ENCODE measurements at places on chromosomes 12 and 14.

DNA sequence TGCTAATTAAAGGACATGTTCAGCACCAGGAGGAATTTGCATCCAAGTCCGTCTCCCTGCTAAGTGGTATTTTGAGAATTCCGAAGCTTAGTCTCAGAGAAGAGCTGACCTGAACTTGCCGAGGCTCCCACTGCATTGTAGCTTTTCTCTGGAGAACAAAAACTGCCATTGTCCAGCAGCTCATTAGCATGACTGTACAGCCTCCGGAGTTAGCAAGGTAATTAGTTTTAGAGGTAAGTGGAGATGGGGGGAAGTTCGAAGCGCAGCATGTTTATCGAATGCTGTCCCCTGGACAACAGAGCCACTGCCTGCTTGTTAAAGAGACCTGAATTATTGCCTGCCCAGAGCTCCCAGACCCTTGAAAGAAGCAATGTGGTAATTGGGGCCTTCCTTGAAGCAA lies 160.3 kb upstream of the PELI2 start:
- DNase-seq = no peak

DNA sequence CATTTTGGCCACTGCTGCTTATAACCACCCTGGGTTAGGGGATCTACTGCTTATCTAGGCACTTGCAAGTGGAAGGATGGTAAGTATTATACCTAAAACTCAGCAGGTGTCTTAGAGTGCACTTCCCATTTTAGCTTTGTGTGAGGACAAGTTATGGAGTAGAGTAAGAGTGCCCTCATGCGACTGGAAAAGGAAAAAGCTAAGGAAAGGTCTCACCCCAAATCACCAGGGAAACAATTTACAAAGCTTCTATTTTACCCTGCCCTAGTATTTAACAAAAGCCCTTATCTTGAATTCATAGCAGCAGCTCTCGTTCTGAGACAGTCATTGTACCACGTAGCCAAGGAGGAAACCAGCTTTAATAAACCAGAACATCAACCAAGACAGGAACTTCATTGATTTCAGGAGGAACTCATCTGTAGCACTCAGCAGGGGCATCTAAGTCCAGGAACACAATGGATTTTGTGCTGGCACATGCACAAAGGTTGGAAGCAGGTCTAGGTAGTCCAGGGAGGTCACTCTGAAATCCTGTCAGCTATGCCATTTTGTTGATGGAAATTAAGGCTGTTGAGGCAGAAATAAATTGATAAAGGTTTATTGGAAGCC lies 2.9 kb downstream of the RDH12 start:
- peak; percentile 7 for DNase-seq

GRCh38 chr12:115466076-115466475 lies 782.1 kb upstream of the TBX3 start:
- no peak for DNase-seq

- DNase-seq = no peak
Measured at GRCh38 chr14:42673963-42674362, 1067.3 kb downstream of the LRFN5 start.

DNA sequence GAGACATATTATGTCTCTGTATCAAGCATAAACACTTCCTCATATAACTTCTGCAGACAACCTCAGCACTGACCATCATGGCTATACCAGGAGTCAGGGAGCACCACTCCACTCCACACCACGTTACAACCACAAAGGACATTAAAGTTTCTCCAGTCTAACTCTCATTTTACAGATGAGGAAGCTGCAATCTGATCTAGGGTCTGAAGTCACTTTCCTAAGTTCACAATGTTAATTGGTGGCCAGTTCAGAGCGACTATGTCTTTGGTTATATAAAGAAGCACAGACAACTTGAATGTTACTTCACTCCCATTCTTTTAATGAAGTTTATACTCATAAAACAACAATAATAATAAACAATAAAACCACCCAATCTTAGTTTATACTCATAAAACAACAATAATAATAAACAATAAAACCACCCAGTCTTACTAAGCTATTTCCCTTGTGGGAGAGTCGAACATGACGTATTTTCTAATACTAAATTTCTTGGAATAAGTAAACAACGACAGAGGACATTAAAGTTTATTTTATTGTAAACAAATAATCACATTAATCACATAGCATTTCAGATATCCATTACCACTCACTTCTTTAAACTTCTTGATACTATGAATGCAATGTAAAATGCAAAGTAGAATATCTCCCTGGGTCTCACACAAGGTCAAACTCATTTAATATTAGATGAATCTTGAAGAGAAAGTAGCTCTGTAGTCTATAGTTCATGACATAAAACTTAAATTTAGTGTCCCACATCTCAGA lies 72.4 kb upstream of the SSTR1 start:
- no peak for DNase-seq

GRCh38 chr14:86462193-86462753 lies 932.3 kb downstream of the FLRT2 start:
- no peak for DNase-seq

DNA sequence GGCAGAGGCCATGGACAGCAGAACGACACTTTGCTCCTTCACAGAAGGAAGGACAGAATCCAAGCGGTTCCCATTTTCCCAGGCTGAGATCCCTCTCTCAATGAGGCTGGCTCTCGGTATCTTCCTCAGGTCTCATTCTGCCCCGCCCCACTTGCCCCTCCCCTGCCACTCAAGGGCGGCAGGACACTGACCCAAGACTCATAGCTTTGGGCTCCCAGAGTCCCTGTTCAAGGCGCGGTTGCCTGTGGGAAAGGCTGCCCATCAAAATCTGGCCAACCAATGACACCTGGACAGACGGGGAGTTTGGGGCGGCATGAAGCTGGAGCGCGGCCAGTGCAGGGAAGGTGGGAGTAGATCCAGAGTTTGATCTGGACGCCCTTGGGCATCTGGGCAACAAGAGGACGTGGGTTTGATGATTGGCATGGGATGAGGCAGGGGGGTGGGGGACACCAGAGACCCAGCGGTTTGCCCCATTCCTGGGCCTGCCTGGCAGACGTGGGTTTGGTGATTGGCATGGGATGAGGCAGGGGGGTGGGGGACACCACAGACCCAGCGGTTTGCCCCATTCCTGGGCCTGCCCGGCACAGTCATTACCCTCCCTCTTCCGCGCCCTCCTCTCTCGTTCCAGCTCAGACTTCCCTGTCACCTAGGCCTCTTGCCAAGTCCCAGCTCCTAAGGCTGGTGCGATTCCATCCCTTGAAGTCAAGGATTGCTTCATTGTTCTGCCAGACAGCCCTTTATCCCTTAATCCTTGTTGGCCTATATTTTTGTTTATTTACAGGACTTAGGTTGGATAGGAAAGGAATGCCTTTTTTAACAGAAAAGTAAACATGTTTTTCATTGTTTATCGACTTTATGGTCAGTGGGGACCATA lies 92.1 kb downstream of the NINJ2 start:
- no peak for DNase-seq

DNA sequence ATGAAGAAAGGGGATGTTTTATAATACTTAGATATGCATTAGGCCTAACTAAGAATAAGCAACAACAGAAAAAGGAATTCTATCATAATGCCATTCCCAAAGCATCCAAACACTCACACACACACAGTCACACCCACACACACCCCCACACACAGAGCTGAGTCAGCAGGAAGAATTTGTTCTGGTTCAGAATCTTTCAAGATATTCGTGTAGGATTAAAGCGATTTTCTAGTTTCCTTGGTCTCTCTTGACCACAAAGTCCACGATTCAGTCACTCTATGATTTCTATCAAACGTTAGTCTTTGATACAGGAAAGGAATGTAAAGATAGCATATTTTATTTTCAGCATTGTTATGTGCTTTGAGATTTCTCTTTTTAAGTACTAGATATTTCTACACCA lies 382.6 kb upstream of the DCN start:
- peak; percentile 11 for DNase-seq

DNA sequence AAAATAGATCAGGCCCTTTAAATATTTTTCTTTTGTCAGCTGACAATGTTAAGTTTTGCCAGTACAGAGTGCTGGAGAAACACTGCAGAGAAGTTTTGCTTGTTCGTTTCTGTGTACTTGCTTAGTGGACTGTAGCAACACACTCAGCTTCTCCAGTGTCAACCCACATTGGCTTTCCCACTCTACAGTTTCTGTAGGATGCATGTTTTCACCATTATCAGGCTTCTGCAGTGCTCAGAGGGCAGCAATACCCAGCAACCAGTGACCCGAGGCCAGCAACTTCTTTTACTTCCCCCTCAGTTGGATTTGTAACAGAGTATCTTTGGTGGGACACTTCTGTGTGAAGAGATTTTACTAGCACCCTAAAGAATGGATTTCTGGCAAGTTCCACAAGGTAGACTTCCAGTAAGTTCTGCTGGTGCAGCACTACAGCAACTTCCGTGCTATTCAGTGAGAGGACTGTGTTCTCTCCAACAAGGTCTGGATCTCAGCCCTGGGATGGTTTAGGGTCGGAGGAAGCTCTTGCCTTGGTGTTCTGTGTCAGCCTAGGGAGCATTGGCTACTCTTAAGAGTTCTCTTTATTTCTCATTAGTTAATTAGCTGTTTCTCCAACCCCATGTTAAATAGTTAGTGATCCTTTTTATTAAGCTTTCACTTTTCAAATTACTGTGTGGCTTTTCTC lies 70.4 kb downstream of the FUT8 start:
- no peak for DNase-seq

DNA sequence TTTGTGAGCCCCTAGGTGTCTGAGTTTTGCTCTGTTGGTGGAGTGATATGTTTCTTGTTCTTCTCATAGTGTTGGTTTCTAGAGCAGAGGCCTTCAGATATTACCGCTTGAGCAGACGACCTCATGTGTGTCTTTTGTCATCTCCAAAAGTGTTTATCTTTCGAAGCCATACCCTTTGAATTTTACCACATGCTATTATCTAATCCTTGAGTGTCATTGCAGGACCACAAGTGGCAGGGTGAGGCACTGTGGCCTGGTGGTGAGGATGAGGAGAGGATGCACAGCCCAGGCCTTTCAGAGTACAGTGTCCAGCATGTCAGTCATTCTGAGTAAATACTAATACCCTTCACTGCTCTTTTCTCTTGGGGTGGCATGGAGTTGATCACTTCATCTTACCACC lies 57.2 kb upstream of the CISTR start:
- no peak for DNase-seq

- no peak for DNase-seq
Measured at GRCh38 chr12:29763301-29763683, 20.4 kb downstream of the TMTC1 start.

GRCh38 chr14:85531141-85531586 lies 1.2 kb downstream of the FLRT2 start:
- no peak for DNase-seq

GRCh38 chr12:83462419-83462818 lies 775.7 kb downstream of the TMTC2 start:
- DNase-seq = no peak

DNA sequence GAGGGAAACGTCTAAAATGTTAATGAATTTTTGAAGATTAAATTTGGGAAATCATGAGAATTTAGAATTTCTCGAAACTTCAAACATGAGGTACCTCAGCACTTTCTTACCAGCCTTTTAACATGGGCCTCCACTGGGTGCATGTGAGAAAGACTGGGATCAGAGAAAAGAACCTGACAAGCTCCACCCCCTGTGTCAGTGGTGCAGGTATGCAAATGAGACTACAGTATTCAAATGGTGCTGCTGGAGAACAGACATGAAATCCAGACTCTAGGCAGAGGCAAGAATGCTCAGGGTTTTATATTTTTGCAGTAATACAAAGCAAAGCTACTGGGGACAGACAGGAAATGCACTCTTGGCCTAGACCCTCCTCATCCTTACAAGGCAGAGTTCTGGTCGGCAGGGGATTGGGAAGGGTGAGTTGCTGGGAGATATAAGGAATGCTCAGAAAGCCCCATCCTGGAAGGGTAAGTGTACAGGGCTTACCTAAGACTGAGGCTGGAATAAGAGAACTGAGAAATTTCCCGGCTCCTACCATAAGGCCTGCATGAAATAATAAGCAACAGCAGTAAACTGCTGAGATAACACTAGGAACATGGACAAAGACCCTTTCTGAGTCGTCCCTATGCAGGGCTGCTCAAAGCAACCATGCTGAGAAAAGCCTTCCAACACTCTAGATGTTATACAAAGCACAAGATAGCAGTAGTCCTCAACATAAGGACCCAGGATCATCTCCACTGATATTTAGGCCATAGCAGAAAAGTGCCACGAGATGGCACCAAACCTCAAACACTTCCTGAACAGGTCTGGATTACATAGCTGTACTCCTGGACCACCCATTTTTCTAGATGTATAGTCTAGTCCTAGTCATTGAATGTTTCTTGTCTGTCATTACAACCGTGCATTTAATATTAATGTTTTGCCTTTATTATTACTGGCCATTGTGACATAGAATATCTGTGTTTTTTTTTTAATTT lies 260.8 kb downstream of the RASSF9 start:
- DNase-seq = no peak

DNA sequence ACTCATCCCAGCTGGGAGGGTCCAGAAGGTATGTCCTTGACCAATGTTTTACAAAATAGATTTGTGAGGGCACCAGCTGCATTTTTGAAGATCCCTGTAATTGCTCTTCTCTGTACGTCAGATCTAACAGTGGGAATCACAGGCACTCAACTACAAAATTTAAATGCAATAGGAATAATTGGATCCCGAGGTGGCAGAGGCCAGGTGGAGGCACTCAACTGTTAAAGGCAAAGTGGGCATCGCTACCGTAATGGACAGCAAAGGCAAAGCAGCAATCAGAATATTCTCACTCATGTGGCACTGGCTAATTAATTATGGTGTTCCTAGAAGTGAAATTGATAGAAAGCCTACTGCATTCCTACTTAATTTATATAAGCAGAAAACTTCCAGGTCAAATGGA lies 27.9 kb upstream of the PSMC1 start:
- no peak for DNase-seq

DNA sequence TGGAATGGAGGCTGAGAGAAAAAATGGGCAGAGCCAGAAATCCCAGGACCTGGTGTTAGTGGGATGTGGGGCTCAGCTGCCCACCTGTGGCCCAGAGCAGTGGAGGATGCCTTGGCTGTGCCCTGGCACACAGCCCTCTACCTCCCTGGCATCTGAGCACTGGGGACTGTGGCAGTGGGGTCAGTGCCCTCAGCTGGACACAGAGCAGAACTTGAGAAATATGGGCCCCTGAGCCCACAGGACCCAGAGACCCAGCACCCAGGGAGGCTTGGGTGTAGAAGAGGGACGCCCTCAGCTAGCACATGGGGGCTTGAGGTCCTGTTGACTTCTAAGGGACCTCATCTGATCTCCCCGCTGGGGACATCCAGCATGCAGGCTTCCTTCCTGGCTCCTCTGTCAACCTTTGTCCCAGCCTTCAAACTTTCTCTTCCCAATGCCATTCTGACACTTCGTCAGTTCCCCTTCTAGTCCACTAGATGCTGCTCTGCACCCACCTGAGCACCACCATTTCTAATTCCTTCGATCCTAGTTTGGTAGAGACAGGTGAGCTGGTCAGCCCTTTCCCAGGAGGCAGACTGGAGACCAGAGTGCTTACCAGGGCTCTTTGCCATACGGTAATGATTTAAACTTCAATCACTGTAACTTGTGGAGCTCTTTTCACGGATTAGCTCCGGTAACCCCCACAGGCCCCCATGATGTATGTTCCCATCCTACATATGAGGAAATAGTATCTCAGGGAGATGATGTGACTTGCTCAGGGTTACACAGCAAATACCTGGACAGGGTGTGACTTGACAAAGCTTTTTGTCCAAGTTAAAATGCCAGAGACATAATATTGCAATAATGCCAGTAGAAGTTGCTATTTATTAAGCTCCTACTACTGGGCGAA lies 143.7 kb downstream of the ASCL4 start:
- no peak for DNase-seq

All from stimulated activated CD4-positive, alpha-beta T cell treated with anti-CD3 and anti-CD28 coated beads, Interleukin-15, amount 100 ng/mL, for 48 hours (primary cell).